GM19239 (cell line): ENCODE measurements at places on chromosomes 5 and 9.

DNA sequence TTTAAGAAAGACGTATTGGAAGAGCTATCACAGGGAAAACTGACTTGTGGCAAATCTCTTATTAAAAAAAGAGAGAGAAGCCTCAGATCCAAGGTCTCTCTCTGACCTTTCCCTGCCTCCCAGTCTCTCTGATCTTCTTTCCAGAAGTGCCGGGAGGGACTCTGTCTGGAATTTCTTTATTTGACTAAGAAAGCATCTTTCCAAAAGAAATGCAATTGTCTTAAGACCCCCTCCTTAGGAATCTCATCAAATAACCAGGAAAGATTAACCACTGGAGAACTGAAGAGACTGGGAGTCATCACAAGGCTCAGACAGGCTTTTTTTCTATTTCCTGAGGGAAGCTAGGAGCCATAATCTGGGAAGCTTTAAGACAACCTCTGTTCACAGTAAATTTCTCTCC lies 4.6 kb downstream of the C1QTNF3 start:
- no peak for DNase-seq

- no peak for DNase-seq
These were observed 7.2 kb upstream of the IRX2 start for GRCh38 chr5:2758632-2759031.

- DNase-seq, result no peak
These were observed 462.0 kb upstream of the ZNF462 start for GRCh38 chr9:106400950-106401349.

DNA sequence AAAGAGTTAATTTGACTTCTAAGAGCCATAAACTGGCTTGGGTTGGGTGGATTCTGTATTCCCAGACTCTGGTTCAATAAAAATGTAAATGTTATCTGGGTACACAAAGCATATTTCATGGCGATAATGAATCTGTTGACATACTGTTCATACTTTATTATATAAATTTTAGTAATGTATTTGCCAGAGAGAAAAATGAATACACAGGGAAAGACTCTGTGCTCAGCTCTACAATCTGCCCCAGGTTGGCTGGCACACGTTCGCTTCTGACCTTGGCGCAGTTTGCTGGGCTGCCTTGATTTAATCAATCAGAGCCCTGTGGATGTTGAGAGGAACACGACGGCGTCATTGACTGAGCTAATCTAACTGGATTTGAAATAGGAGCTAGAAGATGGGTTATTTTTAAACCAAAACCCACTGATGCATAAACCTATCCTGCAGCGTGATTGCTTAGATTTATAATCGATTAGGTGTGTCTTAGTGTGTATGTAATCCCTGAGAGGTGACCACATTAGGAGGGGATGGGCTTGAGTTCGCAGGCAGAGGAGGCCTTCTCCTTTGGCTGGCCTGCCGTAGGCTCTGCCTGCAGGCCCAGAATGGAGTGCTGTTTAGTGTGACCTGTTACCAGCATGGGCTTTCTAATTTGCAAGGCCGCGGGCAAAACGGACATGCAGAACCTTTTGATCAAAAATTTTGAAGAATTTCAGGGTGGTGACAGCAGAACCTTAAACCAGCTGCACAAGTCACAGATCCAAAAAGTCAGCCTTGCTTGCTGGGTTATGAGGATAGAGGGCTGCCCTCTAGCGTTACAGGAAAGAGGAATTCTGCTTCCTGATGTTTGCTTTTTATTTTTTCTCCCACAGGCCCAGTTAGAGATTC lies 3.9 kb upstream of the ADCY2 start:
- no peak for DNase-seq

DNA sequence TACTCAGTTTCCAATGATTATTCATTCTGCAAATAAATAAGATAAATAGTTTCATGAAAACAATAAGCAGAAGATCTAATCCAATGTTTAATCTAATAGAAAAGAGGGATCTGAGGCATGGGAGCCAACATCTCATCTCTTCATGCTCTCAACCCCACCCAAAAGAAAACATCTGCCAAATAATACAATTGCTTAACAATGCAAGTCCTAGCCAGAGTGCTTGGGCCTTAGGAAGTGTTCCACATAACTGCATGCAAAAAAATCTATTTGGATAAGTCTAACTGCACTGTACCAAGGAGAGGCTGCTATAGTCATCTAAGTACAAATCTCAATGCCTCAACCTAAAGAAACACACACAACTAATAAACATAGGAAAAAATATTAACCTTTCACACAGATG lies 606.0 kb downstream of the CDH9 start:
- DNase-seq, result no peak

DNA sequence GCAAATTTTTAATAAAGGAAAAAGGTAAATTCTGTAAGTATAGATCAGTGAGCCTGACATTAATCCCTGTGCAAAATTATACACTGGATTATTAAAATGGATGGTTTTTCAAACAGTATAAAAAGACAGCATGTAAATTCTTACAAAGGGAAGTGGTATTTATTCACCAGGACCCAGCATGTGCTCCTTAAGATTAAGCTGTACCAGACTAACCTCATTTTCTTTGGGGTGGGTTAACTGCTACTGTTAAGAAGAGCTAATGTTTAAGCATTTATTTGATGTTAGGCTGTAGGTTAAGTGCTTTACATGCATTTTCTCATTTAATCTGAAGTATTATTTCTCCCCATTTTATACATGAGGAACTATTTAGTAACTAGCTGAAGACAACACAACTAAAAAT lies 60.3 kb upstream of the RFX3 start:
- no peak for DNase-seq

DNA sequence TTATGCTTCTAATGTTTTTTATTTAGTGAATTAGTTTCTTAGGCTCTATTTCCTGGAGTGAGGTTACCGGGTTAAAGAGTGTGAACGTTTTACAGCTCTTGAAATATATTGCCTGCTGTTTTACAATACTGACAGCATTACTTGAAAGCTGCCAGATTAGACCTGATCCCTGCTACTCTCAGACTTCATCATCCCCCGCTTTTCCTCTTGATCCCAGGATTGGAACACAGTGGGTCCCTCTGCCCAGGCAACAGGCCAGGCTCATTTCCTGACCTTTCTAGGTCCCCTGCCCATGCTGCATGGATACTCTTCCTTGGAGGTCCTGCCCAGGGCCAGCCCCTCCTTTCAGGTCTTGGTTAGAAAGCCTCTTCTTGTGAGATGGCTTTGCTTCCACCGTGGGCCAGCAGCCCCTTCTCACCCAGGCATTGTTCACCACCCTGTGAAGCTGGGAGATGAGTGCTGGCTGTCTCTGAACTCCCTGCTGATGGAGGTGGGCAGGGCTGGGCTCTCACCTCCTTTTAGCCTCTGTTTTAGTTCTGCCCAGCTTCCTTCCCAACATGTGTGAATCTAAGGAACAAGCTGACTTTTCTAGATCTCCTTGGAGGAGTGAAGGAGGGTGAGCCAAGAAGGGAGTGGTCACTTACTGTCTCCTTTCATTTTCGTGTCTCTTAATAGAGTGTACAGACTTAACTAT lies 15.5 kb upstream of the FAM120AOS start:
- no peak for DNase-seq

GRCh38 chr9:133003671-133004090 lies 25.2 kb downstream of the GFI1B start:
- no peak for DNase-seq
